LoVo (cell line): ENCODE measurements at places on chromosomes 1 and 21.

GRCh38 chr1:24898152-24898908 lies 31.7 kb downstream of the RUNX3 start:
- peak; percentile 41 for DNase-seq

DNA sequence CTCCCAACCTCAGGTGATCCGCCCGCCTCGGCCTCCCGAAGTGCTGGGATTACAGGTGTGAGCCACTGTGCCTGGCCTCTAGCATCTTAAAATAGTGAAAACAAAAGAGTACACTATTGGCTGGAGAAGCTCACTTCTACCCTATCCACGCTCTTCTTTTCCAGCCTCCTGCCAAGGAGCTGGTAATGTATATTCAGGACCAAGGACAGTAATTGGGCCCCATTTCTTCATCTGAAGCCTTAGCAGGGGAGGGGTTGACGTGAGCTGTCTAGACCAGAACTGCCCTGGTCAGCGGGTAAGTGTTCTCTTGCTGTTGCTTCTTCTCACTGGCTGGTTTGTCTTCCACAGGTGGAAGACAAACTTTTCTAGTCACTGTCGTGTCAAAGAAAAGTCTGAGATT lies 70.2 kb downstream of the DNM3 start:
- DNase-seq: no peak

GRCh38 chr1:12636098-12636950 lies 7.6 kb upstream of the AADACL4 start:
- no peak for DNase-seq

GRCh38 chr1:196059210-196059609 lies 549.0 kb downstream of the KCNT2 start:
- no peak for DNase-seq

DNA sequence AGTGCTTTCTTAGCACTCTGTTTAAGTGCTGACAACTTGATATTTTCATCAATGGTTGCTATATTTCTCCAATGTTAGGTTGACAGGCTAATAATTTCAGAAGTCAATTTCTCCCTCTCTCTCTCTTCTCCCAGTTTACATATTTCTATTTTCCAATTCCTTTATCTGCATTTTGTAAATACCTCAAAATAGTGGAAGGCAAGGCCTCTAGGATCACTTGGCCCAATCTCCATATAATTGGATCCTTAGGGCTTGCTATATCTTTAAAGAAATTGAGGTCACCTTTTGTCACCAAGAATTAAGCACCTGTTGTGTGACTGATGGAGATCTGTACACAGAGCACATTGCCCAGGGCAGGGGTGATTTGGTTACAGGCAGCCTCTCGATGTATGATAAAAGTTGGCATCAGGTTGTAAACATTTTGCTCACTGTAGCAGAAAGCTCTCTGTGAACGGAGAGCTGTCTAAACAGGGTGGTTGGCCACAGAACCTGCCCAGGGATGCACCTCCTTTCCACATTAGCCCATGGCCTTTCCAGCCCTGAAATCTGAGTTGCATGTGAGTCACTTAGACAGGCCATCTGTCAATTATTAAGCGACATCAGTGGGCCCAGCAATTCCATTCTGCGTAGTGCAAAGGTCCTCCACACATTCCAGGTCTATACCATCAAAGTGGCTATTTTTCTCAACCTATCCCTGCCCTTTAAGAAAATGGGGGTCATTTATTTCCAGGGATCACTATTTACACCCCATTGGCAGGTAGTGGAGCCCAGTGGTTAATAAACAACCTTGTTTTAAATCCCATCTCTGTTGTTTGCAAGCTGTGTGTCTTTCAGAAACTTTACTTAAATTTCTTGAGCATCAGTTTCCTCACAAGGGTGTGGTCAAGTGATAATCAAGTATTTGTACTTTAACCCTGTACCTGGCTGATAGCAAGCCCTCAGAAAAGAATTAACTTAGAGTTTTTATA lies 29.1 kb upstream of the IRF2BP2 start:
- DNase-seq: peak; percentile 65

- DNase-seq: no peak
These were observed 58.9 kb downstream of the WLS start for GRCh38 chr1:68173283-68173935.

DNA sequence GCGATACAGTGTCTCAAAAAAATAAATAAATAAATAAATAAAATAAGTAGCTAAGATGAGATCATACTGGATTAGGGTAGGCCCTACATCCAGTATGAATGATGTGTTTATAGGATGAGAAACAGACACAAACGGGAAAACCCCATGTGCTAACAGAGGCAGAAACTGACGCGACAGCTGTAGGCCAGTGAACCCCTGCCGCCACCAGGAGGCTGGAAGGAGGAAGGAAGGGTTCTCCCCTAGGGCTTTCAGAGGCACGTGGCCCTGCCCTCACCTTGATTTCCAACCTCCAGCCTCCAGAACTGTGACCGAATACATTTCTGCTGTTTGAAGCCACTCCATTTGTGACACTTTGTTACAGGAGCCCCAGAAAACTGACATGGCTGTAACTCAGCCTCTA lies 38.5 kb downstream of the CHD5 start:
- DNase-seq: no peak
